ENCODE measurements at places on chromosomes 12 and 14. TPM values are rescaled to one million over a fixed set of nuclear protein-coding genes. Genes with fewer than 3 reads are reported as not detected.

The SERPINA12 gene
- not detected for polyA plus RNA-seq

The SMIM41 gene
- not detected for polyA plus RNA-seq

The ITFG2 gene
- polyA plus RNA-seq, result 57.9 TPM

The TEX52 gene
- not detected for polyA plus RNA-seq

The ISCA2 gene
- 71.8 TPM for polyA plus RNA-seq

The PTGDR gene
- 1.5 TPM for polyA plus RNA-seq

The RFX4 gene
- polyA plus RNA-seq, result not detected

The GALNT16 gene
- polyA plus RNA-seq, result not detected

The ENDOU gene
- polyA plus RNA-seq, result not detected

The SRRM4 gene
- not detected for polyA plus RNA-seq

The NRXN3 gene
- not detected for polyA plus RNA-seq

The OR4E2 gene
- not detected for polyA plus RNA-seq

The RNASE3 gene
- polyA plus RNA-seq, result not detected

The BAZ2A gene
- 46.9 TPM for polyA plus RNA-seq

The PCNX1 gene
- 5.6 TPM for polyA plus RNA-seq

The BDKRB1 gene
- polyA plus RNA-seq, result not detected

The DAO gene
- polyA plus RNA-seq, result not detected

The DIP2B gene
- 16.4 TPM for polyA plus RNA-seq

The PNP gene
- 37.6 TPM for polyA plus RNA-seq

The CNTN1 gene
- polyA plus RNA-seq, result not detected

The TMEM52B gene
- polyA plus RNA-seq, result not detected

The EXOC3L4 gene
- polyA plus RNA-seq, result not detected

The EID3 gene
- polyA plus RNA-seq, result 4.9 TPM

The GPX2 gene
- not detected for polyA plus RNA-seq

The SLC38A4 gene
- polyA plus RNA-seq, result not detected

The NELL2 gene
- polyA plus RNA-seq, result 5.2 TPM

The FITM1 gene
- 1.1 TPM for polyA plus RNA-seq

The HPD gene
- not detected for polyA plus RNA-seq

The WNT5B gene
- polyA plus RNA-seq, result 0.33 TPM

The COL2A1 gene
- not detected for polyA plus RNA-seq

The RCOR1 gene
- 1.2 TPM for polyA plus RNA-seq

The HOXC5 gene
- polyA plus RNA-seq, result not detected

The TBC1D30 gene
- not detected for polyA plus RNA-seq

The COX8C gene
- not detected for polyA plus RNA-seq

The C3AR1 gene
- polyA plus RNA-seq, result 0.53 TPM

The ANKRD33 gene
- polyA plus RNA-seq, result not detected

The ALX1 gene
- polyA plus RNA-seq, result not detected

The KLHL33 gene
- 0.10 TPM for polyA plus RNA-seq

The SLC35F4 gene
- not detected for polyA plus RNA-seq

The PCED1B gene
- polyA plus RNA-seq, result 34.0 TPM

The ADAM21 gene
- polyA plus RNA-seq, result 0.18 TPM

The GLI1 gene
- polyA plus RNA-seq, result 0.18 TPM

The LETMD1 gene
- polyA plus RNA-seq, result 25.7 TPM

The TSPAN11 gene
- polyA plus RNA-seq, result not detected

The WNT1 gene
- 0.19 TPM for polyA plus RNA-seq

The STK38L gene
- 12.7 TPM for polyA plus RNA-seq

The PLBD1 gene
- 1.4 TPM for polyA plus RNA-seq

The CELA1 gene
- 0.58 TPM for polyA plus RNA-seq

The ARL6IP4 gene
- polyA plus RNA-seq, result 296 TPM

The IFNG gene
- polyA plus RNA-seq, result not detected

The KLRC2 gene
- polyA plus RNA-seq, result not detected

The KRT3 gene
- polyA plus RNA-seq, result not detected

The TAS2R8 gene
- not detected for polyA plus RNA-seq

The PAH gene
- not detected for polyA plus RNA-seq
